T-helper 2 cell treated with Interferon-gamma antibody and Interleukin-4, amounts not matched to agents 5 μg/mL and 100 μg/mL, for 36 hours (primary cell): ENCODE measurements at places on chromosomes 7 and 10.

DNA sequence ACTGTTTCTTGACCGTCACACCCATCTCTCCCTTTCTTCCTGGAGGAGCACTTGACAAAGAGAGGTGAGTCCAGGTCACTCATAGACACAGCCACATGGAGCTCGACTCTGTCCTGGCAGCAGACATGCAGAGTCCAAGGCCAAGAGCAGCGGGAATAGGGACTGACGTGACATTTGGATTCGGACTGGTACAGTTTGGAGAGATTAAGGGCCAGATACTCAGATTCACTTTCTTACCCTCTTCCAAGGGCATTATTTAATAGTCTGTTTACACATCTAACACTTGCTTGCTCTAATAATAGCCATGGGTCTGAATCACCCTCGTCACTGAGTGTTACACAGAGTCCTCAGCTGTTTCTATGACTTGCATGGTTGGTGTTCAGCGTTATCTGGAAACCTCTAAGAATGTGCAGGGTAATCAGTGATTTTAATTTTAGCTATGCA, 39.2 kb upstream of the OTUD1 start:
- no peak overlapping the region for H3K4me3 ChIP-seq
- no peaks in the 10 kb centered on the region for H3K36me3 ChIP-seq
- H3K27me3 ChIP-seq = peaks cover 5% of the 10 kb centered on the region
- H3K27ac ChIP-seq = no peak overlapping the region

DNA sequence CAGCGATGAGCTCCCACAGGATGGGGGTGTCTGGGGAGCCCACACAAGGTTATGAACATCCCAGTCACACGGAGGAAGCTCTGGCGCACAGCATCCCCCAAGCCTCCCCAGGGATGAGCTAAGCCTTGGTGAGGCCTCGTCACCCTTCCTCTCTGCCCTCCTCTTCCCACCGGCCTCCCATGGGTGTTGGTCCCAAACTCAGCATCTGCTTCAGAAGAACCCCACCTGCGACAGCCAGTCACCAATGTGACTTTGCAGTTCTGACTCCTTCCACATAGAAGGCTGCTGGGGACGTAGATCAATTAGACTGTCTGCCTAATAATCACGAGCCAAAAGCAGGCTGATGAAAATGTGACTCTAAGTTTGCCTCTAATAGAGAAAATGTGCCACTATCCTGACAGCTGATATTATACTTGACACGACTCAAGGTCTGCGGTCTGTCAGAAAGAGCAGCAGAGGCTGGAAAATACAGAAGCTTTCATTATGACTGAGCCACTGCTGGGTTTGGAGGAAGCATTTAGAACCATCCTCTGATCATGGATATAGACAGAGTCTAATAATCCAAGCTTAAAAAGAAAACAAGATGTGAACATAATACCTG, 116.0 kb upstream of the PFKP start:
- H3K36me3 ChIP-seq = no peaks in the 10 kb centered on the region
- H3K27ac ChIP-seq = no peak overlapping the region
- peaks cover 7% of the 10 kb centered on the region for H3K27me3 ChIP-seq
- no peak overlapping the region for H3K4me3 ChIP-seq
- DNase-seq = no peak

DNA sequence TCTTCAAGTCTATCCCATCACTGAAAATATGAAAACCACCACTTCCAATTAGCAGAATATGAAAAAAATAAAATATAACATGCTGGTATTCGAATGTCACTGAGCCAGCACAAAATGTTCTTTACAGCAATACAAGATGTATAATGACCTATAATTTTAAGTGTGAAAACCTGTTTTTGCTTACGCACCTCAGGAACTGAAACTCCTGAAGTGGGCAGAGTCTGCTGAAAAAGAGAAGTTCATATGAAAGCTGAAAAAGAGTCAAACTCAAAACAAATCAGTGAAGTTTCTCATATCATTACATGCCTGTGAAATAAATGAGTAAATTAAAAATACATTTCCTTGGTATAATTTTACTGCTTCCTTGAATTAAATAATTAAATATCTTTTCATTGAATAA, 272.5 kb downstream of the DGKB start:
- no peaks in the 10 kb centered on the region for H3K27me3 ChIP-seq
- no peak for DNase-seq
- no peak overlapping the region for H3K27ac ChIP-seq

DNA sequence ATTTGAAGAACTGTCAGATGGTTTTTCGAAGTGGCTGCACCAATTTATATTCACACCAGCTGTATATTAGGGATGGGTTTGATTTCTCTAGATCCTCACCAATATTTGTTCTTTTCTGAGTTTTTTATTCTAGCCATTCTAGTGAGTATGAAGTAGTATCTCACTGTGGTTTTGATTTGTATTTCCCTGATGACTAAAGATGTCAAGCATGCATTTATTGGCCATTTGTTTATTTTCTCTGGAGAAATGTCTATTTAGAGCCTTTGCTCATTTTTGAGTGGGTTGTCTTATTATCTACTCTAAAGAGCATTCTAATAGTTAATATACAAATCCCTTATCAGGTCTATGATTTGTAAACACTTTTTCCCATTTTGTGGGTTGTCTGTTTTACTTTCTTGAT, 123.9 kb downstream of the PCLO start:
- no peaks in the 10 kb centered on the region for H3K27me3 ChIP-seq
- H3K4me1 ChIP-seq = no peaks in the 10 kb centered on the region
- no peaks in the 10 kb centered on the region for H3K36me3 ChIP-seq
- H3K27ac ChIP-seq = no peak overlapping the region

- no peaks in the 10 kb centered on the region for H3K36me3 ChIP-seq
- DNase-seq = no peak
- no peaks in the 10 kb centered on the region for H3K4me1 ChIP-seq
- H3K27ac ChIP-seq = no peak overlapping the region
Observed at GRCh38 chr7:21960922-21961321, 15.2 kb upstream of the CDCA7L start.

DNA sequence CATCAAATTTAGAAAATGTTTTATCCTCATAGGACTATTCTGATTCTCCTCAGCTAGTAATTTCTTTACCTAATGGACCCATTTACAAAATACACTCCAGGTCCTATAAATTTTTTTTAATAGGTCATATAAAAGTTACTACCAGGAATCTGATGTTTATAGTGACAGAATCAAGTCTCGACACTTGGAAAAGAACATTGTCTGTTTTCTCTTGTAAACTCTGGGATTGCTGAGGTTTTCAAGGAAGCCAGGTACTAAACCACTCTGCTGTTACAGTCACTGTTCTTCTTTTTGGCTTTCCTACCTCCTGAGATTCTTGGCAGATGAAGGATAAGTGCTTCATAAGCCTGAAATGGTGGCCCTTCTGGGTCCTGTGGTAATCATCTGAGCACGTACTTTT, 493.1 kb downstream of the AUTS2 start:
- no peaks in the 10 kb centered on the region for H3K4me1 ChIP-seq
- DNase-seq = no peak
- no peak overlapping the region for H3K4me3 ChIP-seq
- no peak overlapping the region for H3K27ac ChIP-seq

DNA sequence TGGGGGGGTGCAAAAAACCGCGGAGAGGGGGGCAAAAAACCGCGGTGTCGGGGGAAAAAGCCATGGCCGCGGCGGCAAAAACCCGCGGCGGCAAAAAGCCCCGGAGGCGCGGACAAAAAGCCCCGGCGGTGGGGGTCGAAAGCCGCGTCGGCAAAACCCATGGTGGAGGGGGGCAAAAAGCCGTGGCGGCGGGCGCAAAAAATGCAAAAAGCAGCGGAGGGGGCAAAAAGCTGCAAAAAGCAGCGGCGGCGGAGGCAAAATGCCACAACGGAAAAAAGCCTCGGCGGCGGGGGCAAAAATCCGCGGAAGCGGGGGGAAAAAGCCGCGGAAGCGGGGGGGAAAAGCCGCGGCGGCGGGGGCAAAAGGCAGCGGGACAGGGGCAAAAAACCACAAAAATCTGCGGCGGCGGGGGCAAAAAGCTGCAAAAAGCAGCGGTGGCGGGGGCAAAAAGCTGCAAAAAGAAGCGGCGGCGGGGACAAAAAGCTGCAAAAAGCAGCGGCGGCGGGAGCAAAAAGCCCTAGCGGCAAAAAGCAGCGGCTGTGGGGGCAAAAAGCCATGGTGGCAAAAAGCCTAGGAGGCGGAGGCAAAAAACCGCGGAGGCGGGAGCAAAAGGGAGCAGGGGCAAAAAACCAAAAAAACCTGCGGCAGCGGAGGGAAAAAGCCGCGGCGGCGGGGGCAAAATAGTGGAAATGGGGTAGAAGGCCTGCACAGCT, 418.9 kb downstream of the ZNF716 start:
- H3K4me1 ChIP-seq = no peaks in the 10 kb centered on the region
- H3K27ac ChIP-seq = no peak overlapping the region
- no peaks in the 10 kb centered on the region for H3K36me3 ChIP-seq
- H3K27me3 ChIP-seq = peaks cover 9% of the 10 kb centered on the region

- H3K4me3 ChIP-seq = peak overlapping the region; percentile 97
- peak; percentile 64 for DNase-seq
- no peaks in the 10 kb centered on the region for H3K27me3 ChIP-seq
Observed at GRCh38 chr7:128459394-128459878, 3.8 kb downstream of the HILPDA start.

- no peaks in the 10 kb centered on the region for H3K27me3 ChIP-seq
- no peak for DNase-seq
- H3K4me3 ChIP-seq = no peak overlapping the region
- peaks cover 4% of the 10 kb centered on the region for H3K4me1 ChIP-seq
- H3K27ac ChIP-seq = no peak overlapping the region
- H3K36me3 ChIP-seq = peaks cover 3% of the 10 kb centered on the region
Observed at GRCh38 chr10:103045961-103046360, 127.9 kb downstream of the CNNM2 start.

DNA sequence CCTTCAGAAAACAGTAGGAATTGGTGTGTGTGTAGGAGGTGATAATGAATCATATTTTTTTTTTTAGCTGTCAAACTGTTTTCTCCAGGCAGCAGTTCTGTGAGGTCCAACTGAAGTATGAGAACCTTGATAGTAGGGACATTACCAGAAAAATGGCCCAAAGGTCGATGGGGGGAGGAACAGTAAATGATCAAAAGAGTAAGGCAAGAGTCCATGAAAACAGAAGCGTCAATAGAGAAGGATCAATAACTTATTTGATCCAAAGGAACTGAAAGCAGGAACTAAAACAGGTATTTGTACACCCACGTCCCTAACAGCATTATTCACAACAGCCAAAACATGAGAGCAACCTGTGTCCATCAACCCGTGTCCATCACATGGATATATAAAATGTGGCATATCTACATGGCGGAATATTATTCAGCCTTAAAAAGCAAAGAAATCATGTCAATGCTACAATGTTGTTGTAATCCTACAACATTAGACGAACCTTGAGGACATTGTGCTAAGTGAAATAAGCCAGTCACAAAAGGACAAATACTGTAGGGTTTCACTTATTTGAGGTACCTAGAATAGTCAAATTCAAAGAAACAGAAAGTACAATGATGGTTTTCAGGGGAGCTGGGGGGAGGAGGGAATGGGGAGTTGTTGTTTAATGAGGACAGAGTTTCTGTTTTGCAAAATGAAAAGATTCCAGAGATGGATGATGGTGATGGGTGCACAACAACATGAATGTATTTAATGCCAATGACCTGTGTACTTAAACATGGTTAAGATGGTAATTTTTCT, 214.0 kb upstream of the KLF14 start:
- no peaks in the 10 kb centered on the region for H3K27me3 ChIP-seq
- no peak for DNase-seq
- peaks cover 52% of the 10 kb centered on the region for H3K36me3 ChIP-seq
- H3K4me3 ChIP-seq = peak overlapping the region; percentile 58

- H3K27ac ChIP-seq = no peak overlapping the region
- H3K27me3 ChIP-seq = peaks cover 35% of the 10 kb centered on the region
- DNase-seq = no peak
- H3K36me3 ChIP-seq = no peaks in the 10 kb centered on the region
Observed at GRCh38 chr7:141497391-141497790, 53.8 kb upstream of the AGK start.

GRCh38 chr7:19930051-19930450, 156.6 kb upstream of the TMEM196 start:
- H3K27me3 ChIP-seq = no peaks in the 10 kb centered on the region
- no peak for DNase-seq
- H3K27ac ChIP-seq = no peak overlapping the region
- H3K4me1 ChIP-seq = no peaks in the 10 kb centered on the region
- H3K36me3 ChIP-seq = no peaks in the 10 kb centered on the region

- no peaks in the 10 kb centered on the region for H3K27me3 ChIP-seq
- H3K27ac ChIP-seq = no peak overlapping the region
- peaks cover 14% of the 10 kb centered on the region for H3K36me3 ChIP-seq
- no peak for DNase-seq
- H3K4me3 ChIP-seq = no peak overlapping the region
- peaks cover 39% of the 10 kb centered on the region for H3K4me1 ChIP-seq
Observed at GRCh38 chr10:61778137-61778536, 115.4 kb downstream of the CABCOCO1 start.

DNA sequence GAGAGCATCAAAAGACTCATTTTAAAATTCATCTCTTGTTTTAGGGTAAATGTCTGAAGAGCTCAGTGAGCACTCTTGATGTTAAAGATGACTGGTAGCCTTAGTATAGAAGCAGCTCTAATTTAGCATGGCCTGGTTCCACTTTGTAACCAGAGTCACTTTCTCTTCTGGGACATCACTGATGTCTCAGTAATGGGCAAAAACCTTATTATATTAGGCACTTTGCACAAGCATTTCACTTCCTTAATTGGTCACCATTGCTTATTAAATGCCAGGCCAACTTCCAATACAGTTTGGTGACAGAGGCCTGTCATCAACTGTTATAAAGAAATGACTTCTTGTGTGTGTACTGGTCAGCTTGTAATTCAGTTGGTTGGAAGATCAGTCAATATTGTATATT, 53.0 kb downstream of the STEAP1B start:
- peaks cover 19% of the 10 kb centered on the region for H3K4me1 ChIP-seq
- DNase-seq = no peak
- peaks cover 25% of the 10 kb centered on the region for H3K27me3 ChIP-seq
- no peak overlapping the region for H3K27ac ChIP-seq
- H3K4me3 ChIP-seq = no peak overlapping the region

- DNase-seq = no peak
- H3K36me3 ChIP-seq = peaks cover 6% of the 10 kb centered on the region
- H3K4me3 ChIP-seq = no peak overlapping the region
- H3K27ac ChIP-seq = no peak overlapping the region
- H3K27me3 ChIP-seq = no peaks in the 10 kb centered on the region
- no peaks in the 10 kb centered on the region for H3K4me1 ChIP-seq
Observed at GRCh38 chr7:44382459-44383265, 57.3 kb upstream of the CAMK2B start.

DNA sequence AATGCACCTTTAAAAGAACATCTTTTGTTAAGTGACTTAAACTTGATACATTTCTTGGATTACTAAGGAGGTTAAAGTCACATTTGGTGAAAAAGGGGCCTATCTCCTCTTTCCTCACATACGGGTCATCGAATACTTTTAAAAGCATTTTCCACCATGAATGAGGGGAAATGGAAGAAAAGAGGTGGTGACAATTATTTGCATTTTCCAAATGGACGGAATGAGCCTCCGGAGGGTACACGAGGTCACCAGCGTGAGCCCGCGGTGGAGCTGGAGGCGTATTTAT, 1.0 kb upstream of the BMPR1A start:
- H3K4me1 ChIP-seq = peaks cover 35% of the 10 kb centered on the region
- peak overlapping the region; percentile 78 for H3K27ac ChIP-seq
- peaks cover 42% of the 10 kb centered on the region for H3K27me3 ChIP-seq
- DNase-seq = no peak
- peak overlapping the region; percentile 84 for H3K4me3 ChIP-seq
- peaks cover 3% of the 10 kb centered on the region for H3K36me3 ChIP-seq
